Ammon's horn (tissue), 1 donor: ENCODE measurements at places on chromosomes 13 and 19.

- DNase-seq, result no peak
Observed at GRCh38 chr13:114099191-114099590, 33.2 kb downstream of the RASA3 start.

GRCh38 chr13:105595471-105595870 is 940.0 kb downstream of the EFNB2 start:
- DNase-seq, result no peak

GRCh38 chr13:86403181-86403580 is 604.0 kb upstream of the SLITRK6 start:
- DNase-seq, result peak; percentile 43

DNA sequence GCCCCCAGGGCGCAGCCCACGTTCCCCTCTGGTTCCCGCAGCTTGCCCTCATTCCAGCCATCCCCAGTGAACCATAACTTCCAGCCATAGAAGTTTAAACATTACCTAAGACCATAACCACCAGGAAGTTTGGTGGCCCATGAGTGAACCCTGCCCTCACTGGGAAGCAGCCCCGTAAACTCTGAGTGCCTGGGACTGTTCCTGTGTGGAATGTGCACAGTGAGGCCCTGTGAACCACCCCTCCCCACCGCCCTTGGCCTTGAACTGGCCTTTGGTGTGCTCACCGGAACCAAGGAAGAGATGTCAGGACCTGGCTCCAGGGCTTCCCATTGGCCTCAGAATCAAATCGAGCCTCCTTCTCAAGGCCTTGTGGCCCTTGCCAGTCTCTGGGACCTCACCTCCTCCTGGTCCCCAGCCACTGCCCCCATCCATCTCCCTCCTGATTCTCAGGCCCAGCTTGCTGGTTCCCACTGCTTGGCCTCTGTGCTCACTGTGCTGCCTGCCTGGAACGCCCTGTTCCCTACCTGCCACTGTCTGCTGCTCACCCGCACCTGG is 46.5 kb downstream of the DNM2 start:
- no peak for DNase-seq

DNA sequence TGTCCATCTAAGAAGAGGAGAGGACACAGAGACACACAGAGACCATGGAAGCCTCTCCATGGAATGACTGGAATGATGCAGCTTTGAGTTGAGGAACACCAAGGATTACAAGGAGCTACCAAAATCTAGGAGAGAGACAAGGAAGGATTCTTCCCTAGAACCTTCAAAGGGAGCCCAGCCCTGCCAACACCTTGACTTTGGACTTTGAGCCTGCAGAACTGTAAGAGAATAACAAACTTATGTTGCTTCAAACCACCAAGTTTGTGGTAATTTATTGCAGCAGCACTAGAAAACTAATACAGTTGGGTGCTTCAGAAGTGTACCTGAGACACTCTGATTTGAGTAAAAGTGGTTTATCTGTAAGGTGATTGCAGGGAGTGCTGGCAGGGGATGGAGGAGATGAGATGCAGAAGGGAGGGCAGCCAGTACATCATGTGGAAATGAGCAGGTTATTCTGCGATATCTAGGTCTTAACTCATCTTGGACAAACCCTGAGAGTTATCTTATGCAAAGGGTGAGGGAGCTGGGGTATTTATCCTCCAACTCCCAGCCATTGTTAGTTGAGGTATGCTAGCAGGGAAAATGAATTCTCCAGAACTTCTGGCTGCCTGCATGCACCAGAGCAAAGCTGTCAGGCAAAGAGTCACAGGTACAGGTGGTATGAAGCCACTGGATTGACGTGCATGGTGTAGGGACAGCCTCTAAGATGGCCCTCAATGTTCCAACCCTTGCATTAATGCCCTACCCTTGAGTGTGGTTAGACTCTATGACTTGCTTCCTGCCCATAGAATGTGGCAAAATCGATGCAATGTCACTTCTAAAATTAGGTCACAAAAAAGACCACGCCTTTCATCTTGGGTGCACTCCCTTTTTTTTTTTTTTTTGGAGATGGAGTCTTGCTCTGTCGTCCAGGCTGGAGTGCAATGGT is 31.3 kb upstream of the ADGRL1 start:
- DNase-seq, result no peak

DNA sequence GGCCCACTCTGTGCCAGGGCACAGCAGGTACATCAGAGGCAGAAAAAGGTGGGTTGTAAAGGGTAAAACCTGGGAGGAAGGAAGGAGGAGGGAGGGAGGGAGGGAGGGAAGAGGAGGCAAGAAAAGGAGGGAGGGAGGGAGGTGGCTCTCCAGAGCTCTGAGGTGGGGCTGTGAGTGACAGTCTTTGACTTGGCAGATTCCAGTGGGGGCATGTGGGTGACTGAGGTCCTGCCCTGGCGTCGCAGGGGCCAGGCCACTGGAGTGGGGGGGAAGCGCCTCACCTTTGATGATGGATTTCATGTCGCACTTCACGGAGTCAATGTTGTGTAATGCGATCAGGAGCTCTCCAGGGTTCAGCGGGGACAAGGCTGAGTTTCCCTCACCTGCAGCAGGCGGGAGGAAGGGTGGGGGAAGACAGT is 6.0 kb upstream of the RSPH6A start:
- DNase-seq, result no peak

- no peak for DNase-seq
Observed at GRCh38 chr19:5205937-5206750, 134.5 kb downstream of the PTPRS start.
